ENCODE measurements at places on chromosomes 4 and X. TPM values are rescaled to one million over a fixed set of nuclear protein-coding genes. Genes with fewer than 3 reads are reported as not detected.

- no peak for DNase-seq
These were observed 54.5 kb upstream of the BCOR start for GRCh38 chrX:40152173-40152711.

GRCh38 chr4:130705023-130705422, 1609.1 kb downstream of the C4orf33 start:
- DNase-seq: no peak

DNA sequence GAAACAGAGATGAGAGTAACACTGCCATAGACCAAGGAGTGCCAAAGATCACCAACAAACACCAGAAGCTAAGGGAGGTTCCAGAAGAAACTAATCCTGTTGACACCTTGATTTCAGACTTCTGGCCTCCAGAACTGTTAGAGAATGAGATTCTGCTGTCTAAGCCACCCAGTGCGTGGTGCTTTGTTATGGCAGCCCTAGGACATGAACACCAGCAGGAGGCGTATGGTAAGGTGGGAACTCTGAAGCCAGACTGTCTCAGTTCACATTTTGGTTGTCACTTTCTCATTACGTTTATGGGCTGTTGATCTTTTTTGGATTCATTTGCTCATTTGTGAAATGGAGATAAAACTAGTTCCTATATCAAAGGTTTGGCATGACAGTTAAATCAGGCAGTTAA, 142.9 kb downstream of the DCHS2 start:
- DNase-seq: no peak

- DNase-seq: no peak
These were observed 677 bp upstream of the CYP4V2 start for GRCh38 chr4:186190581-186191199.

DNA sequence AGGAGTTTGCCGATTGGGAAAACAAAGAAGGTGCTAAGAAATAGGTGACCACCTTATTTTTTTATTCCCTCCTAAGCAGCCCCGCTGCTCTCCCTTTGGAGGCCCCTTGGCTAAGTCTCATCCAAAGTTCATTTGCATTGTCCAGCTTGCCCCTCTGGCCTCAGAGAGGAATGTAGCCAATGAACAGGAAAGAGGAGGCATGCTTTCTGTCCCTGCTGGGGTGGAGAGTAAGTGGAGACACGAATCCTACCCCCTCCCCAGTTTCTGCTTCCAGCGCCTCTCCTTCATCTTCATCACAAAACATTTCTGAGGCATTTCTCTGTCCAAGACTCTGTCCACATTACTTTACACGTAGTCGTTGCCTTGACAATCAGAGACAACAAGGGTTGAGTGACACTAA, 38.7 kb downstream of the NLGN3 start:
- no peak for DNase-seq

DNA sequence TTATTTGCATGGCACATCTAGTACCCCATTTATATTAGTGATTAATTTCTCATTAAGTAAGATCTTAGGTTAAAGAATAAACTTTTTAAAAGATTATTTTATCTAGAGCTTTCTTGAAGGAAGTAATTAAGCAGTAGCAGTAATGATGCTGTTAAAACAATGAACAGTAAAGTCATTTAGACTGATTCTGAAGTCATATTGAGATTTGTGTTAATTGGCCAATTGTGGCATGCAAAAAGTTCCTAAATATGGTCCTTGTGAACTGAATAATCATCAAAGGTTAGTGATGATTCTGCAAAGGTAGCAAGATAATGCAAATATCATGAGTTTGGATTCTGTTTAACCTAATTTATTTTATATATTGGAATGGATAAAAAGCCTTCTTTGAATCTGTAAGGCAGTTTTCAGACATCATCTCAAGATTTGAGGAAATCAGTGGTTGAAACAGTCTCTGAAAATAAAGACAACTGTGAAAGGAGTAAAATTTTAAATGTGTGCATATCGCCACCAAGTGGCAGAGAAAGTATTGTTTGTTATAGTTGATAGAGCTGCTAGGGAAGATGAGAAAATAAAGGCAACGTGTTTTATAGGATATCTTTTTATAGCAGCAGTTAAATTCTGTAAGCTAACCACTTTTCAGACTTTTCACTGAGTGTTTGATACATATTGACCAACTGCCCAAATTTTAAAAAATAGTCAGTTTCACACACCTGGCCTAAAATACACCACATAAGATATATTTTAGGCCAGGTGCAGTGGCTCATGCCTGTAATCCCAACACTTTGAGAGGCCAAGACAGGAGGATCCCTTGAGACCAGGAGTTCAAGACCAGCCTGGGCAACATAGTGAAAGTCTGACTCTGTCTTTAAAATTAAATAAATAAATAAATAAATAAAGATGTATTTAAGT, 79.6 kb downstream of the CCKAR start:
- peak; percentile 60 for DNase-seq

DNA sequence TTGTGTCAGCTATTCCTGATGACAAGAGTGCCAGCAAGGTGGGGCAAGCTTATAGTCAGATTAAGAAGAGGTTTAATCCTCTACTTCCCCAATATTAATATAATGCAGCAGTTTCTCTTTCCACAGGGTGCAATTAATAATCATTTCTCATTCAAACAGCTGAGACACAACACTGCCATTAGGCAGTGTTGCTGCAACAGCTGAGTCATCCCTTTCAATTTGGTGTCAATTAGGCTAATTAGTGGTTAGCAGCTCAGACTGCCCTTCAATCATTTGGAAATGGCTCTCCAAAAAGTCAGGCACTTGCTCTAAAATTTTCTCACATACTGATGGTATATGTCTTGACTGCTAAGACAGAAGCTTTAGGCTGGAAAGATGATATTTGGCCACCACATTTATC, 265.7 kb upstream of the FAM241A start:
- no peak for DNase-seq

GRCh38 chrX:41236629-41237028, 97.3 kb upstream of the DDX3X start:
- no peak for DNase-seq

DNA sequence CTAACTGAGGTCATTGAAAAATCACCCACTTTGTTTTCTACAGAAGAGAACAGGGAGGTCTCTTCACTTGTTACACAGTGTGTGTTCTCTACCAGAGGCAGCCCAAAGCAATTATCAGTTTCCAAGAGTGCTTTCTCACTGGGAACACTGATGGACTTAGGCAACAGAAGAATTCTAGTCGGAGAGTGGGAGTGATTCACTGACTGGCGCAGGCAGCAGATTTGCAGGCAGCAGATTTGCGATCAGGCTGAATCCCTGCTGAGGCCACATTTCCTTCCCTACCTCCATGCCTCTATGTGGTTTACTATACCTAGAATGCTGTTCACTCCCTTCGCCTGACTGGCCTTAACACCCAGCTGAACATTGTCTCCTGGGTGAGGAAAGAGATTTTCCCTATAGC, 6.6 kb downstream of the OCIAD2 start:
- DNase-seq: peak; percentile 8

POF1B gene
- 0.09 TPM for total RNA-seq

FOXR2 gene
- total RNA-seq: not detected

LANCL3 gene
- total RNA-seq: 2.4 TPM

SUPT20HL2 gene
- not detected for total RNA-seq

SRPX gene
- 5.2 TPM for total RNA-seq

MUC7 gene
- not detected for total RNA-seq
